ENCODE measurements at places on chromosomes 2 and 18.

DNA sequence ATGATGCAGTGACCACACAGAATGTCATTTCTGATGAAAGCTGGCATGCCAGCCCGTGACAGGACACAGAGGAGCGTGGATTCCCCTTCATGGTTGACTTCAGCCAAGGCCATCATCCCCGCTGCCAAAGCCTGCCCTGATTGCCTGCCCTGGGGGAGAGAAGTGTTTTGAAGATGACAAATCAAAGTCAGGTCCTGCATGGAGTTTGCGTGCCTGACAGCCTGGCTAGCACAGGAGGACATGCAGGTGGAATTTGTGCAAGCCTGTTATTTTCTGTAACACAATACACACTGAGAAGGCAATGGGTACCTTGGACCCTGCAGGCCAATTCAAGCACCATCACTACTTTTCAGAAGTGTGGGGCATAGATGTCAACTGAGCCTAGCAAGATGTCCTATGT, 5.4 kb upstream of the IL1R2 start:
- DNase-seq, result no peak

GRCh38 chr2:20034218-20034617, 17.2 kb downstream of the LAPTM4A start:
- DNase-seq, result no peak

- DNase-seq, result no peak
Observed at GRCh38 chr2:223500709-223501108, 101.5 kb downstream of the SCG2 start.

- DNase-seq, result no peak
Observed at GRCh38 chr2:181165199-181165868, 184.9 kb downstream of the UBE2E3 start.

DNA sequence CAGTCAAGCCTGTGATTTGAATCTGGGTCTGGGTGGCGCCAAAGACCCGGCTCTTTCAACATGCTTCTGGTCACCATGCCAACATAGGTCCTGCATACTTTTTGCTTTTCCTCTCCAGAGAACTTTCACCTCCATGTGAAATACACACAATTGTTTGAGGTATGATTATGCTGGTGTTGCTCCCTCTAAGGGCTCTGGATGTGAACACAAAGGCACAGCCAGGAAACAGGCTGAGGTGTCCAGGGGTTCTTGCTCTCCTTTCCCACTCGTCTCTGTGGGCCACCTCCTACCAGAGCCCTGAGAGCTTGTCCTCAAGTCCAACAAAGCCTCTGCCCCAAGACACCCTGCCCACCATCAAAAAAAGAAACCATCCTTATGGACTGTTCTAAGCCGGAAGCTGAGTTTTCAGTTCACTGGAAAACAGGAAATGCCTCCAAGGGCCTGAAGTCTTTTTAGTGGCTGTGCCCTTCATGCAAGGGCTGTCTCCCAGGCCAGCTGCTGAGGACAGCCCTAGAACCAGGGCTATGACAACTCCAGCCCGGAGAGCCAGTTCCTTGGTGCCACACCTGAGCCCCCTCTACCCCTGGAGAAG, 100.2 kb upstream of the EPAS1 start:
- DNase-seq, result no peak

DNA sequence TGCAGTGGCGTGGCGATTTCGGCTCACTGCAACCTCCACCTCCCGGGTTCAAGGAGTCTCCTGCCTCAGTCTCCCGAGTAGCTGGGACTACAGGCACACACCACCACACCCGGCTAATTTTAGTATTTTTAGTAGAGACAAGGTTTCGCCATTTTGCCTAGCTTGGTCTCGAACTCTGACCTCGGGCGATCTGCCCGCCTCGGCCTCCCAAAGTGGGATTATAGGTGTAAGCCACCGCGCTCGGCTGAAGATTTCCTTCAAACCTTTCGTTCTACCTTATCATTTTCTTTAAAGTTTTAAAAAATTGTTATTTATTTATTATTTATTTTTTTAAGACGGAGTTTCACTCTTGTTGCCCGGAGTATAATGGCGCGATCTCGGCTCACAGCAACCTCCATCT, 979 bp upstream of the WDR43 start:
- no peak for DNase-seq
